ENCODE measurements at places on chromosomes 11 and 22.

- no peak for DNase-seq
Measured at GRCh38 chr11:35792148-35792845, 129.7 kb downstream of the TRIM44 start.

GRCh38 chr11:20258376-20258895 lies 98.2 kb upstream of the DBX1 start:
- no peak for DNase-seq

GRCh38 chr11:118306556-118306955 lies 2.0 kb downstream of the CD3E start:
- DNase-seq: peak; percentile 68

- no peak for DNase-seq
Measured at GRCh38 chr11:125214601-125215565, 50.3 kb downstream of the PKNOX2 start.

DNA sequence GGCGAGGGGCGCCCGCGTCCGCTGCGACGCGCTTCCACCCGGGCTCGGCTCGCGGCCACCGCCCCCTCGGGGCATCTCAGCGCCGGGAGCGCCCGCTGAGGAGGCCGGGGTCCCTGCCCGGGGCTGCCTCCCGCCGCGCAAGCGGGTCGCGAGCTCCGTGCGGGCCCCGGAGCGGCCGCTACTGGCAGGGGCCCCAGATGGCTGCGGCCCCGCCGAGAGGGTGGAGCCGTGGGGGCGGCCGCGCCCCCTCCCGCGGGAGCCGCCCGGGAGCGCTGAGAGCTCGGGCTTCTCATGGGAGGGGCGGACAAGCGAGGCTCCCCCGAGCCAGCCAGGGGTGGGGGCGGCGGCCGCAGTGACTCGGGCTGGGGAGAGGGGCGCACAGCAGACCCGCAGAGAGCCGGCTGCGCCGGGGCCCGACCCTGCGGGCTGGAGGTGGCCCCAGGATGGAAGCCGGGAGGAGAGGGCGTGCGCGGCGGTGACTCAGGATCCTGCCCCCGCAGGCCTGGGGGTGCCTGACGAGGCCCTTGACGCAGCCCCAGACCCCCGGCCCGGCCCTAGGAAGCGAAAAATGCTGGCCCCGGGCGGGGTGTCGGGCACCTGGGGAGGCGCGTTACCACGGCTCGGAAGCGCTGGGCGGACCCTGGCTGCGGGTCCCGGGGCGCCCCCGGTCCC lies 603 bp upstream of the ZFTA start:
- DNase-seq: no peak

DNA sequence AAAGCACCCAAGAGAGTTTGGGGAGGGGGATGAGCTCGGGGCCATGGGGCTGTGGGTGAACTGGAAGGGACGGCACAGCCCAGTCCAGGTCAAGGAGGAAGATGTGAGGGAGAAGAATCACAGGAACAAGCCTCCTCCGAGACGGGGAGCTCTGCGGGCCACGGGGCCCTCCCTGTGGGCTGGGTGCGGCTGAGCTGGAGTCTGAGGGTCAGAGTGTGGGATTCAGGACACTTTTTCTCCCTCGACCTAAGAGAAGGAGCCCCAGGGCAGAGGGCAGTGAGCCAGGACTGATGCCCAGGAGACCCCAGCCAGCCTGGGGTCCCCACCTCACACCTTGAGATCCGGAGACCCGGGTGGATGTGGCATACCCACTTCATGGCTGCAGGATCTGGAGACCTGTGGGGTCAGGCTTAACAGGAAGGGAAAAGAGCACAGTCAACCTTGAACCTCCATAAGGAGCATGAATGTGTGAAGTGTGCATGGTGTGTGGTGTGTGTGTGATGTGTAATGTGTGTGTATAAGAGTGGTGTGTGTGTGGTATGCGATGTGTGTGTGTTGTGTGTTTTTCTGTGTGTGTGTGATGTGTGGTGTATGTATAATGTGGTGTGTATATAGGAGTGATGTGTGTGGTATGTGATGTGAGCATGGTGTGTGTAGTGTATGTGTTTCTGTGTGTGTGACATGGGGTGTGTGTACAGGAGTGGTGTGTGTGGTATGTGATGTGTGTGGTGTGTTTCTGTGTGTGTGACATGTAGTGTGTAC lies 504.6 kb downstream of the BRD1 start:
- no peak for DNase-seq

- no peak for DNase-seq
Measured at GRCh38 chr22:18069041-18069440, 8.7 kb upstream of the PEX26 start.

DNA sequence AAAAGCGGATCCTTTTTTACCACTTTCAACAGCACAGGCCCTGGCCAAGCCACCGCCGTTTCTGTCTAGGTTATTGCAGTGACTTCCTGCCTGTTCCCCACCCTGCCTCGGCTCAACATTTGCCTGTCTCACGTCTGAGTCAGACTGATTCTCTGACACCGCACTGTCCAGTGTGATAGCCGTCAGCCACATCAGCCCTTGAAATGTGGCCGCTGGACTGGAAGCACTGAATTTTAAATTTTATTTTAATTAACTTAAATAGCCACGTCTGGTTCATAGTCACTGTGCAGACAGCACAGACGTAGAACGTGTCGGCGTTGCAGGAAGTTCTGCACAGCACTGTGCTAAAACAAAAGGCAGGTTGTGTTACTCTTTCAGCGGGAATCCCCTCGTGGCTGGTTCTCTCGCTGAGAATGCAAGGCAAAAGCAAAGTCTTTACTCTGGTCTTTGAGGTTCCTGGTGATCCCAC lies 56.3 kb upstream of the ADSL start:
- DNase-seq: peak; percentile 61

- no peak for DNase-seq
Measured at GRCh38 chr11:34558211-34558610, 44.6 kb upstream of the ELF5 start.

GRCh38 chr22:19231986-19232385 lies 53.5 kb upstream of the SLC25A1 start:
- no peak for DNase-seq

DNA sequence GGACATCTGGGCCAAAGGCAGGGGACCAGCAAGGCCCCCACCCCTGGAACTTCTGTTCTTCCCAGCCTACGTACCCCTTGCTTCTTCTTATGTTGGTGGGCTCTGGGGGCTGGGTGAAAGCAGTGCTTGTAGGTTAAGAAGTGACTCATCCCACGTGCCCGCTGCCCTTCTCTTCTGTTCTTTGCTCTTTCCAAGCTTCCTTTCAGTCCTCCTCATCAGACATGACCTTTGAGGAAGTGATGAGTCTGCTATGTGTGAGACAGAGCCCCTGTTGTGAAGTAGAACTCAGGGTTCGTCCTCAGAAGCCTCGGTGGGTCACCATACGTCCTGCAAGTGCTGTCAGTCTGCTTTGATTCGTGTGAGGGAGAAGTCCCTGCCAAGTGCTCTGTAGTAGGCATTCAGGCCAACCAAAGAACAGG lies 12.7 kb downstream of the MED15 start:
- peak; percentile 33 for DNase-seq

DNA sequence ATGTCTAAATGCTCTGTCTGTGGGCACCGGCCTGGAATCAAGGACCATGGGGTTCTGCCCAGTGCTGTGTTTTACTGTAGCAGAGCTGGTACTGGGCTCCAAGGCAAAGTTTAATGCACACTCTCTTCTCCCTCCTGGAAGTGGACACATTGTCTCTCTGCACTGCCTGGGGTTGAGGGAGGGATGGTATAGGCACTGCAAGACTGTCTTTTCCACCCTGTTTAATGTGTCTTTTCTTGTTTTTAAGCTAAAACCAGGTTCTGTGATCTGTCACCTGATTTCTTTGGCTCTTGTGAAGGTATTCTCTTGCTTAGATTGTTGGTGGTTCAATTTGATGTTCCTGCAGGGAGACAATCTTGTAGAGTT lies 109.3 kb upstream of the SERPIND1 start:
- no peak for DNase-seq

DNA sequence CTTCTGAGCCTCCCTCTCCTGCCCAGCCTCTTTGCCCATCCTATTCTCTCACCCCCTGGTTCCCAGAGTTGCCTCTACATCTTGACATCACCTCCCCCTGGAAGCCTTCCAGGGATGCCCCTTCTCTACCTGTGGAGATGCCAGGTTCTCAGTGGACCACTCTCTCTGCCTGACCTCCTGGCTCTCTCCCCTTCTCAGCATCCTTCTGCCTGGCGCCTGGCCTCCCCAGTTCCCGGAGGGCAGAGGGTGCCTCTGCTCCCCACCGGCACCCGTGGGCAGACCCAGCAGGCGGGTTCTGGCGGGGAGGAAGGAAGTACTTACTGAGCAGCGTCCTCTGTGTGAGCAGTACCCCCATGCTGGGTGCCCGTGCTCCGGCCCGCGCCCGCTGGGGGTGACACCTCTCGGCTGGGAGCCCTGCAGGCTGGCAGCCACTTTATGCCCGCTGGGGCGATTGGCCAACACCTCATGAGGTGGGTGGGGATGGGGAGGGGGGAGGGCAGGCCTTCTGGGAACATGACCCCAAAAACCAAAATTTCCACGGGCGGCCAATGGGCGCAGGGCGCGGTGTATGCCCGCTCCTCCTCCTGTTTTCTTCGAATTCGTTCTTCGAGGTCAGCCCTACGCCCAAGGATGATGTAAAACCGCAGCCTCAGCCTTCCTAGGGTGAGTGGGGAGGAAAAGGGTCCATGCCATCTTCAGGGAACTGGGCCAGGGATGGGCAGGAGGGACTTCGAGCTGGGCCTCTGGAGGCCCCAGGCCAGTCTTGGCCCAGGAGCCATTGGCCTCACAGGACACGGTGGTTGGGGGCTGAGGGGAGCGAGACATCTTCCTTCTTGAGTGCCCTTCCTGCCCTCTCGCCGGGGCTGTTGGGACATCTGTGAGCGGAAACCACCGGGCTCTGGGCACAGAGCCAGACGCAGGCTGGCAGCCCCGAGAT lies at the start of gene OSM:
TSS of gene OSM (minus strand) at position 407 of the 937 bp plus-strand sequence. CDS start at position 355, 52 bp downstream.
- peak; percentile 80 for DNase-seq

DNA sequence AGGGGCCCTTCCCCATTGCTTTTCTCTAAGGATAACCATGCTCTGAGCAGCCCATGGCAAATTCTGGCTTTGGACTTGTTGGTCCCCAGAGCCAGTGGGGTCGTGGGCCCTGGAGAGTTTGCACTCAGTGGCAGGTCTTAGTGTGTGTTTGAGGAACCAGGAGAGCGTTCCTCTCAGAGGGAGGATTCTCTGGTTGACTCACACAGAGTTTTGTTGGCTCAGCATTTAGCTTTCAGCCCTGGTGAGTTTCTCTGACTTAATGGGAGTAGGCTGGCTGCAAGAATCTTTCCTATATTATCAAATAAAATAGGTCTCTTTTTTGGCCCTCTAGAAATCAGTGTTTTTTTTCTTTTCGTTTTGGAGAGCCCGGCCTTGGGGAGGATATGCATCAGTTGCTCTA lies 20.9 kb downstream of the ST14 start:
- no peak for DNase-seq

DNA sequence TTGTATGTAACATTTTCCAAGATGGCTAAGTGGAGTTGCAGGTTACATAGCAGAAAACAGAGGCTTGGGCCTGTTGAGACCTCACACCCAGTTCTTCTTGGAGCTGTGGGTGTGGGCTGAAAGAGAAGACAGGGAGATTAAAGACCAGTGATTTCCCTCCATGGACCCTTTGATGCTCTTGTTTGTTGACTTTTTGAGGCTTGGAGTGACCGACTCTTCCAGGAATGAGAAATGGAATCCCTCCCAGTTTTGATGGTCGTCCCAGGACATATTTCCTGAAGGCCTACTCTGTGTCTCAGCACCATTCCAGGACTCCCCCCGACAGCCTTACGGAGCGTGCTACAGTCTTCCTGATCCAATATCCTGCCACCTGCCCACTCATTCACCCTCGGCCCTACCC lies 96.9 kb downstream of the PTPRJ start:
- DNase-seq: no peak

- DNase-seq: no peak
Measured at GRCh38 chr11:44939673-44940395, 10.8 kb downstream of the TP53I11 start.

GRCh38 chr11:18394928-18395734 lies 768 bp downstream of the LDHA start:
- DNase-seq: peak; percentile 22

- no peak for DNase-seq
Measured at GRCh38 chr11:78295991-78296930, 107.5 kb downstream of the USP35 start.

DNA sequence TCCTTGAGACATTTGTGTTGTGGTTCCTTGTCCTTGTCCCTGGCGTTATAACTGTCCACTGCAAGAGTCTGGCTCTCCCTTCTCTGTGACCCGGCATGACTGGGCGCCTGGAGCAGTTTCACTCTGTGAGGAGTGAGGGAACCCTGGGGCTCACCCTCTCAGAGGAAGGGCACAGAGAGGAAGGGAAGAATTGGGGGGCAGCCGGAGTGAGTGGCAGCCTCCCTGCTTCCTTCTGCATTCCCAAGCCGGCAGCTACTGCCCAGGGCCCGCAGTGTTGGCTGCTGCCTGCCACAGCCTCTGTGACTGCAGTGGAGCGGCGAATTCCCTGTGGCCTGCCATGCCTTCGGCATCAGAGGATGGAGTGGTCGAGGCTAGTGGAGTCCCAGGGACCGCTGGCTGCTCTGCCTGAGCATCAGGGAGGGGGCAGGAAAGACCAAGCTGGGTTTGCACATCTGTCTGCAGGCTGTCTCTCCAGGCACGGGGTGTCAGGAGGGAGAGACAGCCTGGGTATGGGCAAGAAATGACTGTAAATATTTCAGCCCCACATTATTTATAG lies 23.0 kb downstream of the MYBPC3 start:
- DNase-seq: no peak

DNA sequence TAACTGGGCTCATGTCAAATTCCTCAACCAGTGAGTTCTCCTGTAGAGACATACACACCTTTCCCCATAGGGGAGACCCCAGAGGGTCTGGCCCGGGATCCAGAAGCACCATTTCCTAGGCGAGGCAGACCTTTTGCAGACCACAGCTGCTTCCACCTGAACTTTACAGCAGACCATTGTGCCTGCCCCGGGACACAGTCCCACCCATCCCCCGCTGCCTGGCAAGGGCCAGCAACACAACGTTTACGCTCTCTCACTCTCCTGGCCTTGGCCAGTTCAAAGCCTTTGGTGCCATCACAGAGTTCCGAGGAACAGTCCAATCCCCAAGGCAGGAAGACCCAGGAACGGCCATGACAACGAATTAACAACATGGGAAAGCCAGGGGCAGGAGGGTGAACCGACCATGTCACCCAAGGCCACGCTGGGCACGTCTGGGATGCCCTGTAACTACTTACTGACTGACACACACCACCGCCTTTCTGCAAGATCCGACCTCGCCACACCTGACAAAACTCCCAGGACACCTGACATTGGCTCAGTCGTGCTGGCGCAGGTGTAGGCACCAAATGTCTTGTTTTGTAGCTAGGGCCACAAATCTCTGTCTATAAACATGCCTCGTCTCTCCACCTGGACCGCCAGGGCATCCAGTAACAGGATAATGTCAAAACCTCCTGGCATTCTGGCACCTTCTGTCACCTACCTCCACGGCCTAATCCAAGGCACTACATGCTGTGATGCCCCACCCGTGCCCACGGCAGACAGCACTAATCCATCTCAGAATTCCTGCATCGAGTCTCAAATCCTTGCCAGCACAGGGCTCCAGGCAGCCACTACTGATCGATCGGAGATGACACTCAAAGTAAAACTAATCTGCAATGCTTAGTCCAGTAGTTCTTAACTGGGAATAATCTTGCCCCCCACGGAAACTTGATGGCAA lies 51.3 kb downstream of the MYH9 start:
- DNase-seq: no peak

GRCh38 chr11:35803115-35803514 lies 140.5 kb downstream of the TRIM44 start:
- DNase-seq: no peak

Data from stimulated activated CD4-positive, alpha-beta T cell treated with anti-CD3 and anti-CD28 coated beads, Interleukin-1b, Interleukin-23, amount 100 ng/mL, for 48 hours (primary cell).